ENCODE measurements at places on chromosomes 11 and 22.
A peak's percentile ranks its signal among the peaks of the same experiment; 100 is the strongest.

DNA sequence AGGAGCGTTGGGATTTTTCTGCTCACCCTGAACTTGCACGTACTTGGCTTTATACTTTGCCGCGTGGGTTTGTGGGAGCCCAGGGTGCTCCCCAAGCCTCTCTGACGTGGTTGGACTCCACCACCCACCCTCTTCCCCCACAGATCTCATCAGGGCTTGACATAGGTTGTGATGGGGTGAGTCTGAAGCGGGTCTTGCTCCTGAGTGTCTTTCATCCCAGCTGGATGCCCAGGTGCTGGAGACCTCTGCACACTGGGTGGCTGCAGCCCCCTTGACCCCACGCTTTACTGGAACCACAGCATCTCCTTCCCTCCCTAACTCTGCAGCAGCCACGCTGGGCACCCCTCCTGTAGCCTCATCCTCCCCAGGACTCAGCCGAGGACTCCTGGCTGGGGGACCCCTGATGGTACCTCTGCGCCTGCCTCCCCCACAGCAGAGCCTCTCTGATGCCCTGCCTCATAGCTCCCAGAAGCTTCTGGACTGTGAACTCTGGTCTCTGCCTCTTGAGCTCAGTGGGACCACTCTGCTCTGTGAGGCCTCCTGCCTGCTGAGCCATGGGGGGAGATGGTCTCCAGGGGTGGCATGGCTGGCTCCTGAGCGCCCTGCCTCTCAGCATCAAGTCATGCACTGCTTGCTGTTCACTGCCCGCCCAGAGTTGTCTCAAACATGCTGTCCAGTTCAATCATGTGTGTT is 45.2 kb downstream of the MYEOV start:
- DNase-seq, result peak; percentile 69

DNA sequence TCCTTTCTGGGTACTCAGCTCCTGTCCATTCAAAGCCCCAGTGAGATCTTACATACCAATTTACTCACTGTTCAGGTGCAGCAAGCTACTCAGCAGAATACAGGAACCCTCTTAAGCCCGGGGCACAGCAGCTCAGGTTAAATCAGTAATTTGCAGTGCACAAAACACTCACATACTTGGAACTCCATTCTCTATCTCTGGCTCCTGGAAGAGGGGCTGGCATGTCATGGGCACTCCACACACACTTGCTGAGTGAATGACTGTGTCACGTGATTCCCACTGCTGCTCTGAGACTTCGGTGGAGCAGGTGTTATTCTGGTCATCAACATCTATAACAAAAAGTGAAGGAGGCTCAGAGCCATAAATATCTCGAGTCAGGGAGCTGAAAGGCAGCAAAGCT is 157.3 kb upstream of the BDNF start:
- DNase-seq, result no peak

DNA sequence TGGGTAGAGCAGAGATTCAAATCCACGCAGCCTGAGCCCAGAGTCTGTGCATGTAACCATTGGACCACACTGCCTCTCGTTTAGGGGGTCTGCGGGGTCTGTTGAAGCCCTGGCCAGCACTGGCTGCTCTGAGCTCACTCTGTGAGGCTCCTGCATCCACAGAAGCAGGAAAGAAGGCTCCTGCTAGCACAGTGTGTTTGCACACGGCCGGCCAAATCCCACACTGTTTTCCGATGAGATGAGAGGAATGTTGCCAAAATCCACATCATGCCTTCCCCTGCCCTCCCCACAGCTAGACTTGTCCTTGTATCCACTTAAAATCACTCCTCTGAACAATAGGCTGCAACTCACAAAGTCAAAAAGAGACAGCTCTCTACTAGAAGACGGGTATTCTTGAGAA is 10.6 kb upstream of the SLC22A12 start:
- no peak for DNase-seq

GRCh38 chr11:120903686-120904085 is 120.2 kb upstream of the TBCEL start:
- no peak for DNase-seq

DNA sequence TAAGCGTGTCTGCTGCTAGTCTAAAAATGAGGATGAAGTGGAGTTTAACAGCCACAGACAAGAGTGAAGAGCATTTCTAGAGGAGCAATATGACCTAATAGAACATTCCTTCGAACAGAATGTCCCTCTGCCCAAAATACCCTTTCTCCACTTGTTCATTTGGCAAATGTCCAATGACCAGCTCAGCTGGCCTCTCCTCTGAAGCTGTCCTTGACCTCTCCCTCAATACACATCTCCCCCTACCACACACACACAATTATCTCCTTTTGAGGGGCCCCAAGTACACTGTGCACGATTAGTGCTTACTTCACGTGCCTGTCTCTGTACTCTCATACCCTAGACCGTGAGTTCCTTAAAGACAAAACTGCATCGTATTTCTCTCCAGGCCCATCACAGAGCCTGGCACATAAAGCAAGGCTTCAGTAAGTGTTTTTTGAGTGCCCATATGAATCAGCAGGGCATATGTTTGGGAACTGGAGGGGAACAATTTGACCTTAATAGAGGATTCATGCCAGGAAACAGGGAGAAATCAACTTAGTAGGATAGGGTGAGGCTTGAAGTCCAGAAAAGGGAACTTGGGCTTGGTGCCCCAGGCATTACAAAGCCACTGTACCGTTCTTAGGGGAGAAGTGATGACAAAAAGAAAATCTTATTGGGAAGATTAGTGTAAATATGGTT is 18.1 kb upstream of the NCAM1 start:
- no peak for DNase-seq

- DNase-seq, result no peak
These were observed 27.5 kb downstream of the TPCN2 start for GRCh38 chr11:69076129-69076791.

- DNase-seq, result peak; percentile 77
These were observed 77.7 kb downstream of the BRD1 start for GRCh38 chr22:49749885-49750510.

- DNase-seq, result no peak
These were observed 6.8 kb upstream of the OR10A2 start for GRCh38 chr11:6855971-6856541.
